Stimulated activated CD4-positive, alpha-beta T cell treated with anti-CD3 and anti-CD28 coated beads, Interleukin-4, amount 100 ng/mL, for 4 hours (primary cell): ENCODE measurements at places on chromosomes 2 and 18.

GRCh38 chr2:128442053-128442751 lies 123.5 kb upstream of the HS6ST1 start:
- no peak for DNase-seq

- no peak for DNase-seq
Measured at GRCh38 chr2:96092951-96093350, 23.4 kb downstream of the ADRA2B start.

- DNase-seq: no peak
Measured at GRCh38 chr2:171247741-171248662, 87.3 kb upstream of the TLK1 start.

DNA sequence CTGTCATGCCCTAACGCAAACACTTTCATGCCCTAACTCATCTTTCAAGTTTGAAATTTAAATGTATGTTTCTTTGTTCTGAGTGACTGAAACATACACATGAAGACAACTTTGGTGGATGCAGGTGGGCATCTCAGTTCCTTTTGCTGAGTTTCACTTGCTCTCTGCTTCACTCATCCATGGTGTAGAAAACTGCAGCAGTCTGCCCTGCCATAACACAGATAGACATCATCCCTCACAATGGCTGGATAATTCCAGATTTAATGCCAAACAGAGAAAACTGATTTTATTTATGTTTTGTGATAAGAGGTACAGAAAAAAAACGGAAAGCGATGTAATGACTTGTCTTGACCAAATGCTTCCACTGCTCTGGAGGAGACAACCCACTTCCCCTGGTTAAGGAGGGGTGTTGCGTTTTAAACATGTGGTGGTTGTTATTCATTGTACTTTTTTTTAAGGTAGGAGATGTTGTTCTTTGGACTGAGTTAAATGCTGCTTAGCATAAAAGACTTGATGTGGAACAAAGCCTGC lies 70.4 kb downstream of the RHBDD1 start:
- DNase-seq: no peak

DNA sequence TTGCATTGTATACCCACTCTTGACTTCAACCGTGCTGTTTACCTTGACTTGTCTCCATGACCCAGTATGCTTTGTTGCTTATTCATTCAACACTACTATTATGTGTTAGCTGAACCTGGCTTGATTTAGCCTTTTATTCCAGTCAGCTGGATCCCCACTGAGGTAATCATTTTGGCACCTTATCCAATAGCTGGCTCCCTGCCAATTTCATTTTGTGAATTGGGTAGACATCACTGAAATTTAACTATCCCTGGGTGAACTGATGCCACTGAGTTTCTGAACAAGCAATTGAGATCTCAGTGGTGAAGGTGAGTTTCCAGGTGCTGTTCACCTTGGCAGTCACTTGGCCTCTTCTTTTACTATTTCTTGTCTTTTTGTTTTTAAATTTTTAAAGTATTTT lies 584.3 kb downstream of the ADCYAP1 start:
- no peak for DNase-seq

- DNase-seq: no peak
Measured at GRCh38 chr18:74255131-74255616, 36.6 kb downstream of the CYB5A start.

DNA sequence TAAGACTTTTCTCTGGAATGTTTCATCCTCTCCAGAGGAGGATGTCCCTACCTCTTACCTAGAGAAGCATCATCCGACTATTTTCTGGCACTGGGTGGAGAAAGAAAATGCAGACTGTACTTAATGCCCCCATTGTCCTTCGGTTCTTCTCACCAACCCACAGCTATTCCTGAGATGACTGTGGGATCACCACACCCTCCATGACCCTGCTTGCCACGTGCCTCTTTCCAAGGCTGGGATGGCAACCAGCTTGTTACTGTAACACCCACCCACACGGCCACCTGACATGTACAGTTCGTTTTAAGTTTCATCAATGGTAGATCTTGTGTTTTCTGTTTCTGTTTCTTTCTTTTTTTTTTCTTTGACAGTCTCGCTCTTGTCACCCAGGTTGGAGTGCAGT lies 365.2 kb downstream of the FBXO15 start:
- DNase-seq: no peak

DNA sequence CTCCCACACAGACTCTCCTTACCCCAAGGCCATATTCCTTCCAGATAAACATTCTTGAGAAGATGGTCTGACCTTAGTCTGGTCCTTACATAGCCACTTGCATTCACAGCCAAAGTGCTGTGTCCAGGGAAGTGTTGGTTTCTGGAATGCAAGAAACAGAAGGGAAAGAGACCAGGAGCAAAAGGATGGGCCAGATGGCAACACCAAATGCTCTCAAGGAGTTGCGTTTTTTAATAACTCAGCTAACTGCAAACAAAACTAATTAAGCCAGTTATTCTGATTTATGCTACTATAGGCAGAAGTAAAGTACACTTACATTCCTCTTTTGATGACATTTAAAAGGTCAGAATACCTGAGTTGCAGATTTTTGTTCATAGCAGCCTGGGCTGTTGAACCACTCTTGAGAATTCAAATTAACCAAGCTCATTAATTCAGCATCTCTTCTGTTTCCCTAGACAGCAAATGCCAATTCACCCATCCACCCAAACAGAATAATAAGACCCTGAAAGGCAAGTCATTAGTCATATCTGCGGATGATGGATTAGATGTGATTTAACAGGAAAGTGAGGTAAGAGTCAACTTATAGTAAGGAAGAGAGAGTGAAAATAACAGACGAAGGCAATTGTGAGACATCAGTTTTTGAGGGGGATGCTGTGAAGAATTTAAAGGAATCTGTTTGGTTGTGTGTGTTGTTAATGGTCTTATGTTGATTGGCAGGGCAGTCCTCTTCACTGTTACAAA lies 18.8 kb downstream of the CCDC85A start:
- no peak for DNase-seq

- no peak for DNase-seq
Measured at GRCh38 chr18:56391931-56392590, 246.3 kb downstream of the TXNL1 start.

GRCh38 chr2:24374301-24374700 lies 14.0 kb upstream of the ITSN2 start:
- DNase-seq: no peak

DNA sequence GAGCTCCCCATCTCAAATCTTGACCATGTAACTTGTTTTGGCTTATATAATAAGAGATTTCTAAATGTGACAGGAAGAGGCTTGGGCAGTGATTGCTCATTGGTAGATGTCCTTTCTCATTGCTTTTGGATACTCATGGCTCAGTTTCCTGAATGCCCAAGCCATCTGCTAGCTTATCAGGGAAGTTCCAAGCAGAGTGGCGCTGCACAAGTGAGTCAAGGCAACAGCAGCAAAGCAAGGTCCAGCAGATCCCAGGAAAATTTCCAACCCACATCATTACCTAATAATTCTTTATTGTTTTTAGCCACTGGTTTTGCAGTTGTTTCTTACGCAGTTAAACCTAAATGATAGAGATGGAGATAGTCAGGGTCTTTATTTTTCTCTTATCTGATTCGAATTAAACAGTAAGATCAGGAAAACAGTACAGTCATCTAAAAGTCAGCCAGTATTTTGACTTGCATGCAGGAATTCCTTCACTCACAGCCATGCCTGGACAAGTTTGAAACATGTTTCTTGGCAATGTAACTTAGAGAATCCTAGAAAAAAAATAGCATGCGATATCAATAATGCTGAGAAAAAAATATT lies 349.7 kb upstream of the TMEFF2 start:
- no peak for DNase-seq

- no peak for DNase-seq
Measured at GRCh38 chr2:222782201-222782730, 78.6 kb upstream of the ACSL3 start.

- DNase-seq: no peak
Measured at GRCh38 chr2:205001300-205001966, 456.2 kb downstream of the PARD3B start.

DNA sequence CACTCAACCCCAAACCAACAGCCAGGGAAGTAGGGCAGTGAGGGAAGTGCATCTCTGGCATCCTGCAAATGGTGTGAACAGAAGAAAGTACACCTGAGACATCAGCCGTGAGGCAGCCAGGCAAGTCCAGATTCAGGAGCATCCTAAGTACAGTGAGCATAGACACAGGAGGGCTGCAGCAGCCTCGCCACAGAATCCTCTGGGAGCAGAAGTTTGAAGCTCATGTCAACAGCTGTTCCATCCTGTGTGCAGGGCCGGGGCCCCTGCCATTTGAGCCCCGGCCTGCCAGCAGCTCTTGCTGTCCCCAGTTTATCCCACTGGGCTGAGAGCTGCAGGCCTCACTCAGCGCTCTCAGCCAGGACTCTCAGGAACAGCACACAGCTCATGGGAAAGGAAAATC lies 14.5 kb downstream of the LOXHD1 start:
- DNase-seq: no peak

DNA sequence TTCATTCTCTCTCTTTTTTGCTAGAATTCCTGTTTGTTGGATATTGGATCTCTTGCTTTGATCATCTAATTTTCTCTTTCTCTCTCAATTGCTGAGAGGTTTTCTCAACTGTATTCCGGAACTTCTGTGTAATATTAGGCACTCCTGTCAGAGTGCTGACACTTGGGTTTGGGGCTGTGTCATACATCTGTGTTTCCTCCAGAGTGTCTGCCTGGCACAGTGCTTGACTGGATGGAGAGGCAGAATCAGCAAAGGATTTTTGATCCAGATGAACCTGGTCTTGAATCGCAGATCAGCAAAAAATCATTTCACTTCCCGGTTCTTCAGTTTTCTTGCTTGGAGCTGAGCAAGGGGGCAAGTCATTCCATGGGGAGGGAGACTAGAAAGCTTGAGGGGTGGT lies 87.7 kb upstream of the CXCR4 start:
- DNase-seq: no peak

- DNase-seq: no peak
Measured at GRCh38 chr2:230552181-230552580, 136.2 kb downstream of the SP100 start.

DNA sequence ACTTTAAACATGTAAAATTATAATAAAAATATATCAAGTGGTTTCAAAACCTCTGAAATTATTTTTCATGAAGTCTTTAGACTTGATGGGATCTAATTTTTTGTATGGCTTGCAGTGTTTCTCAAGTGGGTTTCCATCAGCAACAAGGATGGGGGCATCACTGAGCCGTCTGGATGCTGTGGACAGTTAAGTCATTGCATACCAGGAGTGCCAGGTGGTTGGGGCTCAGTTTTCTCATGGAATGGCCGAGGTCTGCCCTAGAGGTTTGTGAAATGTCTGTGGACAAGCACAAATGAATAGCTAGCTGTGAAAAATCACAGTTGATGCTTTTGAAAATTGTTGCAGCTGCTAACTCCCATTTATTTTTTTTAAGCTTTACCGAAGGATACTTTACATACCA lies 1.7 kb downstream of the PRELID3A start:
- DNase-seq: no peak
